ENCODE measurements at places on chromosomes 1 and 21.

- no peak for DNase-seq
Observed at GRCh38 chr1:14682941-14683621, 84.6 kb downstream of the KAZN start.

- no peak for DNase-seq
Observed at GRCh38 chr1:180365039-180365438, 135.0 kb downstream of the LHX4 start.

DNA sequence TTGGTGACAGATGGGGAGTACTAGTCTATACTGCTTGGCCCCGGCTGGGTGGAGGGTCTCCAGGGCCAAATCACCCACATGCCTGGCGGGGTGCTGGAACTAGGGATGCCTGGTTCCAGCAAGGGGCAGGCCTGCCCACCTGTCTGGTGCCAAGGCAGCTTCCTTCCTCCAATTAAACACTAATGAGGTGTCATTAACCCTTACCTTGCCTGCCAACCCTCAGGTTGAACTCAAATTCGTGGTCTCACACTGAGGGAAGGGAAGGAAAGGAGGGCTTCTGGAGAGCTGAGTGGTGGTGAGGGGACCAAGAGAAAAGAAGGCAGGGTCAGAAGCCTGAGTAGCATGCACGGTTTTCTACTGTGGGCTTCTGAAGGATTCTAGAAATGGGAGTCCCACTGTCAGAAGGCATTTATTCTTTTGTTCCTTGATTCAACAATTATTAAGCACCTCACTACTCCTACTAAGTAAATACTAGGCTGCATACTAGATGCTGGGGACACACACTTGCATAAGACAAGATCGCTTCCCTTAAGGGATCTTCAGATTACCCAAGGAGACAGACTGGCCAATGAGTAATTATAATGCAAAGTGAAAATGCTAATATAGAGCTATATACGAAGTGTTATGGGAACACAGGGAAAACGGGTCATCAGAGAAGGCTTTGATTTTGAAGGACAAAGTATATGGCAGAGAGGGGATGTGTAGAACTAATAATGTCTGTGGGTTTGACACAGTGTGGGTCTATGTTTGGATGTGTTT lies 5.9 kb upstream of the EFNA3 start:
- no peak for DNase-seq

- no peak for DNase-seq
Observed at GRCh38 chr1:160357286-160358002, 9.4 kb upstream of the NHLH1 start.

GRCh38 chr21:28767523-28767922 lies 225.2 kb downstream of the LTN1 start:
- DNase-seq: no peak

All from NCI-H524 treated with DMSO at 0.1 percent for 48 hours (cell line).